ENCODE measurements at places on chromosomes 2 and 18.

GRCh38 chr2:157857881-157858280 is 18.2 kb downstream of the ACVR1 start:
- DNase-seq, result no peak

DNA sequence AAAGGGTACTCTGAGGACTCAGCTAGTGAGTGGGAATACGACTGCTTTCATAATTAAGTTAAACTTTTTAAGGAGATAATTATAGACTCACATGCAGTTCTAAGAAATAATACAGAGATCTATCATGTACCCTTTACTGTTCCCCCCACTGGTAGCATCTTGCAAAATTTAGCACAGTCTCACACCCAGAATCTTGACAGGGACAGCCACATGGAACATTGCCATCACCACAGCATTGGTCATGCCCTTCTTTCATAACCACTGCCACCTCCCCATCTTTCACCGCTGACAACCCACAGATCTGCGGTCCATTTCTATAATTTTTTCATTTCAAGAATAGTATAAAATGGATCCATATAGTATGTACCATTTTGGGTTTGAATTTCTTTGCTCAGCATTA is 37.8 kb downstream of the ARHGEF4 start:
- peak; percentile 16 for DNase-seq

- no peak for DNase-seq
Observed at GRCh38 chr2:134782107-134782506, 56.3 kb upstream of the ACMSD start.

DNA sequence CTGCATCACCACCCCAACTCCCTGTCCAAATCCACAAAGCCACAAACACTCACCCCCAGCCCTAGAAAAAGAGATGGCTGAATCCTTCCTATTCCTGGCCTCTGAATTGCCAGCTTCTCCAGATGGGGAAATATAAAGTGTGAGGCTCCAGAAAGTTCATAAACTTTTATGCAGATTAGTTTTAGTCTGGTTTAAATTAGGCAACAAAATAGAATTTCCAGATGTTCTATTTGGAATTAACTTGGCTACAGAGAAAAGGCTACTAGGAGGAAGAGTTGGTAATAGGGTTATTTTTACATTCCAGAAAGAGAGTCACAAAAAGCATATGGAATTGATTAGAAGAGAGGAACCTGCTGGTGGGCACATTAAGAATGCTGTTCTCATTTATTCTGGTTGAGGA is 56.0 kb downstream of the EN1 start:
- no peak for DNase-seq

GRCh38 chr2:216406826-216407225 is 5.5 kb upstream of the SMARCAL1 start:
- DNase-seq, result peak; percentile 80

DNA sequence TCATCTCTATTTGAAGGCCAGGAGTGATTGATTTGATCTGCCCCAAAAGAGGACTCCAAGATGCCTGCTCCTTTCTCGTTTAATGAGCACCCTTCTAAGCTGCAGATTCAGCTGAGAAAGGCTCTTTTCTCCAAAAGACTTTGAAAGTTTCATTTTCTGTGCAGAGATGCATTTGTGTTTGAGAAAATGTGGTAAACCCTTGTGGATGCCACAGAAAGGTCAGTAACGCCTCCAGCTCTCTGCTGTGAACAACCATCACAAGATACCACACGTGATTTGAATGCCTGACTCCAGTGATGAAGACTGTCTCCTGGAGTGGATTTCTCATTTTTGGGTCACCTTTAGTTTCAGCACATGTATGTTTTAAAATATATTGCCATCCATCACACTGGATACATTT is 35.0 kb upstream of the CCDC85A start:
- no peak for DNase-seq

- DNase-seq, result no peak
Observed at GRCh38 chr2:24859968-24860600, 60.0 kb downstream of the ADCY3 start.

GRCh38 chr18:76426737-76427305 is 68.2 kb downstream of the ZNF516 start:
- DNase-seq, result no peak
